Fibroblast of skin of back (primary cell): ENCODE measurements at places on chromosomes 2 and 18.
A peak's percentile ranks its signal among the peaks of the same experiment; 100 is the strongest.

- no peak for DNase-seq
Observed at GRCh38 chr2:2148776-2149175, 182.3 kb downstream of the MYT1L start.

GRCh38 chr18:76686737-76687231 lies 135.6 kb upstream of the ZNF236 start:
- peak; percentile 44 for DNase-seq

GRCh38 chr2:75200140-75201096 lies 1.1 kb upstream of the TACR1 start:
- peak; percentile 44 for DNase-seq

DNA sequence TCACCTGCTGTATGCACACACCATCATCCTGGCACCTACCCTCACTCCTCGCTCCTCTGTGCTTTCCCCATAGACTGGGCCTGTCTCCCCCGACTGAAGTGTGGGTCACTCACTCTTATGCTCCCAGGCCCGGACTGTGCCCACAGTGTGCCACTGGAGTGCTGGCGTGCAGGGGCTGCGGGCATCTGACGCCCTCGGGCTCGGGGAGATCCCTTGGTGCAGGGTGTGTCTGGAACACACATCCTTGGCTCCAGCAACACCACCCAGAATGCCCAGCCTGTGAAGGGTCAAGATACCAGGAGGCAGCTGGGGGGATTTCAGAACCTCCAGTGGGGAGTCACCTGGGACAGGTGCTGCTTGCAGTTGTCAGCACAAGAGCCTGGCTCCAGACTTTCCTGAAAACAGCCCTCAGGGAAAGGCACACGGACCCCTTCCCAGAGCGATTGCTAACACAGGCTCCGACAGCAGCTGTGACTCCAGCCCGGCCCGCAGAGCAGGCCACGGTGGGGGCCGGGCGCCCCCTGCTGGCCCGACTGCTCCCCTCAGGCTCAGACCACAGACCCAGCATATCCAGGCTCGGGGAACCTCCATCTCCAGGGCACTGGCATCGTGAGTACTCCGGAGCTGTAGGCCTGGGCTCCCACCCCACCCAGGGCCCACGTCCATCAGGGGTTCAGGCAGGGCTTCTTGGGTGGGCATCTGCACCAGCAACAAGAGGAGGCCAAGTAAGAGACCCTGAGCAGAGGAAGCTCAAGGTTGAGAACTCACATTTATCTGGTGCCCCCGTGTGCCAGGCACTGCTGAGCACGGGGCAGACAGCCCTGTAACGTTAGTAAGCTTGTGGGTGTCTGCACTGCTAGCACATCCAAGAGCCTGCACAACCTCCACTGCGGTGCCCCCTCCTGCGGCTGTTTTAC lies 8.6 kb downstream of the HS1BP3 start:
- DNase-seq, result peak; percentile 62
